ENCODE measurements at places on chromosomes 2 and 18.

GRCh38 chr2:191202209-191202721 is 42.9 kb upstream of the MYO1B start:
- peaks cover 28% of the 10 kb centered on the region for H3K4me1 ChIP-seq
- H3K4me3 ChIP-seq: no peak overlapping the region
- H3K27me3 ChIP-seq: no peaks in the 10 kb centered on the region
- H3K36me3 ChIP-seq: no peaks in the 10 kb centered on the region

GRCh38 chr2:134413430-134413829 is 159.6 kb downstream of the MGAT5 start:
- no peak overlapping the region for H3K4me3 ChIP-seq
- peaks cover 2% of the 10 kb centered on the region for H3K4me1 ChIP-seq
- DNase-seq: no peak

GRCh38 chr18:51506811-51507210 is 309.3 kb upstream of the MEX3C start:
- no peaks in the 10 kb centered on the region for H3K4me1 ChIP-seq
- H3K4me3 ChIP-seq: no peak overlapping the region
- H3K27ac ChIP-seq: no peak overlapping the region
- no peaks in the 10 kb centered on the region for H3K27me3 ChIP-seq
- H3K36me3 ChIP-seq: no peaks in the 10 kb centered on the region

- H3K4me3 ChIP-seq: no peak overlapping the region
- H3K36me3 ChIP-seq: no peaks in the 10 kb centered on the region
- no peaks in the 10 kb centered on the region for H3K4me1 ChIP-seq
- DNase-seq: no peak
- H3K27me3 ChIP-seq: no peaks in the 10 kb centered on the region
Measured at GRCh38 chr2:165079432-165079831, 124.1 kb upstream of the SLC38A11 start.

- no peak overlapping the region for H3K27ac ChIP-seq
- DNase-seq: no peak
- peaks cover 5% of the 10 kb centered on the region for H3K4me1 ChIP-seq
- no peaks in the 10 kb centered on the region for H3K27me3 ChIP-seq
Measured at GRCh38 chr2:127421871-127422558, 3.8 kb downstream of the PROC start.

DNA sequence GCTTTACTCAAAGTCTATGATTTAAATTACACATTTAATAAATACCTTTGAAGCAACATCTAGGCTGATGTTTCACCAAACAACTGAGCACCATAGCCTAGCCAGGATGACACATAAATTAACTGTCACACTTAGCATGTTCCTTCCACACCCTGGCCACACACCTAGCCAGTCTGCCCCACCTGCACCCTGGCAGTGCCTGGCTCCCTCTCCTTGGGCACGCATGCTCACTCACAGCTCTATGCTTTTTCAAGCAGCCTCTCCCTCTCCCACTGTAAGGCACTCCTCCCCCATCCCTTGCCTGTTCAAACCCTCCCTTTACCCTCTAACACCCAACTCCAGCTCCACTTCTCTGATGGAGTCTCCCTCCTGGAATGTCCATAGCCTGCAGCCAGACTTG is 357.6 kb upstream of the KLHL29 start:
- H3K27ac ChIP-seq: no peak overlapping the region
- H3K4me1 ChIP-seq: no peaks in the 10 kb centered on the region
- no peak overlapping the region for H3K4me3 ChIP-seq

DNA sequence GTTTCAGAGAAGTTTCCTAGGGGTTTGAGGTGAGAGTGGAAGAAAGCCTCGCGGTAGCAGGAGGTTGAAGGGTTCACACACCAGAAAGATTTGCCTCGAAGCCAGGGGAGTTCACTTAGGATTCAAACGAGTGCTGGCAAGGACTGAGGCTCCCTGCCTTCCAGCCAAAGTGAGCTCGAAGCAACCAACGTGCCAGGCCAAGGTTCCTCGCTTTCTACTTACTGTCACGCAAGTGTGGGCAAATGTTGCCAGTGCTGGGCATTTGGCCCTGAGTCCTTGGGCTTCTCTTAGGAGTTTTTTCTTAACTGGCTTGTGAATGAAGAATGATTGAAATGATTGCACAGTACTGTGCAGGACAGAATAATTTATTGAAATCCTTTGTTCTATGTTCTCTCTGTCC is 53.6 kb downstream of the TMEM178A start:
- H3K27ac ChIP-seq: no peak overlapping the region
- H3K27me3 ChIP-seq: no peaks in the 10 kb centered on the region

DNA sequence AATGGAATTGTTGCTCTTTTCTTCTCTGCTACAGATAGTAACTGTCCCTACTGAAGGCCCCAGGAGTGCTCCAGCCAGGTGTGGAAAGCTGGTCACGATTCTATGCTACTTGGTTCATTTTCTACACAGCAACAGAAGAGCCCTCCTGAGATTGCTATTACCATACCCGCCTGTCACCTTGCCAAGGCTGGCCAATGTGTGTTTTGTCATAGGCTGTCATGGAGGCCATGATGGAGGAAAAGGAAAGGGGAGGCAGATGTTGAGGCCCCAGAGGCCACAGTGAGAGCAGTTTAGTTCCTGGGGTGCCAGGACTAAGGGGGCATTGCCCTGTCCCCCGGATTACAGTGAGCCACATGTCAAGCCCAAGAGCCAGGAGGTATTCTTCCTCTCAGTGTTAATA is 952 bp downstream of the ELMOD3 start:
- peak overlapping the region; percentile 50 for H3K4me3 ChIP-seq
- H3K27ac ChIP-seq: peak overlapping the region; percentile 54
- H3K36me3 ChIP-seq: peaks cover 35% of the 10 kb centered on the region
- H3K27me3 ChIP-seq: no peaks in the 10 kb centered on the region

GRCh38 chr2:27154488-27154887 is 5.7 kb downstream of the TCF23 start:
- no peak overlapping the region for H3K27ac ChIP-seq
- H3K36me3 ChIP-seq: no peaks in the 10 kb centered on the region
- no peaks in the 10 kb centered on the region for H3K4me1 ChIP-seq
- no peak for DNase-seq
- H3K27me3 ChIP-seq: no peaks in the 10 kb centered on the region

DNA sequence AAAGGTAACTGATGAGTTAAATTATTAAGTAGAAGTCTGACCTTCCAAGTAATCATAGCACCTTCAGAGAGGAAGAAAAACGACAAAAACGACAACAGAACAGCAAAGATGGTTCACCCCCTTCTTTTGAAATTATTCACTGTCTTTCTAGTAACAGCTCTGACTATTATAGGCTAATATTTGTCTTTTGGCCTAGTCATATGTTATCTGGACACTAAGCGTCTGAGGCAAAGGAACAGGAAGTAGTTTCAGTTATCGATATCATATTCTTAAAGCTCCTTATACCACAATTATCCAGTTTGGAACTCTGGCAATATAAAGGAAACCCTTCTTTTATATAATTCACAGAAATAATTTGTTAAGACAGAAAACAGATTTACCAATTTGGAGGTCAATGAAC is 27.6 kb upstream of the SLC40A1 start:
- H3K4me3 ChIP-seq: no peak overlapping the region
- no peaks in the 10 kb centered on the region for H3K27me3 ChIP-seq
- no peak for DNase-seq
- H3K36me3 ChIP-seq: no peaks in the 10 kb centered on the region
- H3K4me1 ChIP-seq: peaks cover 4% of the 10 kb centered on the region
- no peak overlapping the region for H3K27ac ChIP-seq

- H3K4me3 ChIP-seq: no peak overlapping the region
- H3K36me3 ChIP-seq: no peaks in the 10 kb centered on the region
- no peaks in the 10 kb centered on the region for H3K27me3 ChIP-seq
- H3K27ac ChIP-seq: no peak overlapping the region
- no peak for DNase-seq
Measured at GRCh38 chr2:28958689-28959088, 22.4 kb upstream of the TOGARAM2 start.

- no peak overlapping the region for H3K27ac ChIP-seq
- H3K27me3 ChIP-seq: no peaks in the 10 kb centered on the region
- no peak for DNase-seq
- H3K4me1 ChIP-seq: no peaks in the 10 kb centered on the region
- H3K36me3 ChIP-seq: no peaks in the 10 kb centered on the region
Measured at GRCh38 chr18:50473881-50474280, 86.0 kb upstream of the MAPK4 start.

- H3K4me1 ChIP-seq: peaks cover 19% of the 10 kb centered on the region
- no peaks in the 10 kb centered on the region for H3K27me3 ChIP-seq
- H3K27ac ChIP-seq: peak overlapping the region; percentile 62
Measured at GRCh38 chr18:22436136-22436535, 18.4 kb upstream of the CTAGE1 start.

DNA sequence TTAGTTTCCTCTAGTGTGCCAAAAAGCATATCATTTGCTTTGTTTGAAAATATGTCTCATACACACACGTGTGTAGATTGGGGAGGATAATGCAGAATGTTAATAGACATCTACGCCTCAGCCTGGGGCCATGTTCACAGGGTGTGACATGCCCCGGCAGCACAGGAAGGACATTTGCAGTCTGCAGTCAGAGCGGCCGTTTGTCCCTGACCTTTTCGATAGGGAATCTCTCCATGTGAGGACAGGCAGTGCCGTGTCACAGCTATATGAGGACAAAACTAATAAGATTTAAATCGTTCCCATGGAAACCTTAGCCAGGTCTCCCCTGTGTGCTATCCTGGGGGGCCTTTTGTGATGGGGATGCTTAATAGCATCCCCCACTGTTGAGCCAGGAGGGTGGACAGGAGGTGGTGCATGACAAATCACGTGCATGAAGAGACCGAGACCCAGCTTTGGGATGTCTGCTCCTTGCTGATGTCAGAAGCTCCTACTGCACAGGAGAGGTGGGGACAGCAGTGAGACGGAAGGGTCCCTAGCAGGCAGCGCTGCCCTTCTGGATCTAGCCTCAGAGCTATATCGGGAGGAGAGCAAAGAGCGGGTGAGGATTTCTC is 100.6 kb downstream of the RNF144A start:
- H3K27ac ChIP-seq: no peak overlapping the region
- no peaks in the 10 kb centered on the region for H3K4me1 ChIP-seq
- no peak for DNase-seq
- no peaks in the 10 kb centered on the region for H3K36me3 ChIP-seq
- H3K4me3 ChIP-seq: no peak overlapping the region

DNA sequence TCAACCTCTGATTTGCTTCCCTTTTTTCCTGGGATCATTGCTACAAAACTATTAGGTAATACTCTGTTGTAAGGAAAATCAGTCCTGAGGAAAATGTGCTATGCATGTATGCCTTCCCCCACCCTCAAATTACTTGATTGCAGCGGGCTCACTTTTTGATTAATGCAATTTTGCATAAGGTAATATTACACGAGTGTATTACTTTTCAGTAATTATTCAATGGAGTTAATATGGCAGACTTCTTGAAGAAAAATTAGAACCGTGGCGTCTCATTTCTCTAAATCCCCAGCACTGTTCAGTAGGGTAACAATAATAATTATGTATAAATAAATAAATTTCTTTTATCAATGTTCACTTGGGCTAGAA is 527.6 kb upstream of the FANCL start:
- no peak overlapping the region for H3K27ac ChIP-seq
- no peak for DNase-seq
- H3K4me1 ChIP-seq: no peaks in the 10 kb centered on the region
- peaks cover 29% of the 10 kb centered on the region for H3K27me3 ChIP-seq
- no peaks in the 10 kb centered on the region for H3K36me3 ChIP-seq

DNA sequence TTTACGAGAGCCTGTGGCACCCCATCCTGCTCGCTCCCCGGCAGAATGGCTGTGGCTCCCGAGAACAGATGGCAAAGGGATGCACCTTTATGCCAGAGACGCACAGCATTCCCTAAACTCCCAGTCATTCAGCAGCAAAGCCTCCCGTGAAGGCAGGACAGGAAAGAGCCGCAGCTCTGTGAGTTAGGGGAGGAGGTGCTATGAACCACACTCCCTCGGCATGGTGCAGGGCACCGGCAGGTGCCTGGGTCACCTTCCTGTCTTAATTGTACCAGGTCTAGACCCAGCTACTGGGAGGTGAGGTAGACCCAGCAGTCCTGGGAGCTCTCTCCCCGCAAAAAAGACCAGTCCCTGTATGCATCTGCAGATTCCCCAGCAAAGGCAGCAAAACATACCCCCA is 149.8 kb downstream of the TWIST2 start:
- H3K27me3 ChIP-seq: no peaks in the 10 kb centered on the region
- no peak overlapping the region for H3K27ac ChIP-seq

DNA sequence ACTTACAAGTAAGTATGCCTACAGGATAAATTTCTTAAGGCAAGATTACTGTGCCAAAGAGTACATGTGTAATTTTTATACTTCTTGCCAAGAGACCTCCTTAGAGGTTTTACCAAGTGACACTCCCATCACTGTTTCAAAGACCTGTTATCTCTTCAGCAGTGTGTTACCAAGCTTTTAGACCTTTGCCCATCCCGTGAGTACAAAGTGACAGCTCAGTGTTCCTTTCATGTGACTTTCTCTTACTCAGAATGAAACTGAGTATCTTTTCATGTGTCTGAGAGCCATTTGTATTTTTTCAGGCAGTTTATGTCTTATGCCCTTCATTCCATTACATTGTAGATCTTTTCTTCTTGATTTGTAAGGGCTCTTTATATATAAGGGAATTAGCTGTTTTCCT is 287.5 kb upstream of the SALL3 start:
- H3K36me3 ChIP-seq: no peaks in the 10 kb centered on the region
- H3K4me1 ChIP-seq: no peaks in the 10 kb centered on the region
- no peaks in the 10 kb centered on the region for H3K27me3 ChIP-seq
- DNase-seq: no peak

DNA sequence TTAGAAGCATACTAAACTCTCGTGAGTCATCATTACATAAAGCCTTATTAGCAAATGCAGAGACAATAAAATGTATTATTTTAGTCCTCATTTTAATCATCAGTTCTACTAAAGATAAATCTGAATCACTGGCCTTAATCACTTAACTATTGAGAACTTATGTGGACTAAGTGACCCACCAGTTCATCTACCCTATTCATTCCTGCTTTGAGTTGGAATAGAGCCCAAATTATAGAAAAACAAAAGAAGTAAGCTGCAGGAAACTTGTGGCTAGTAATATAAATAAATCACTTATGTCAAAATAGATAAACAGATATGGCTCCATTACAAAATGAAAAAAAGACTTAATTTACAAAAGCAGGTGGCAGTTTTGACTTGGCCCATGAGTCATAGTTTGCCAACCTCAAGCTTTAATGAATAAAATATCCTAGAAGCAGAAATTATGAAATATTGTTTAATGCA is 851.8 kb upstream of the CRIM1 start:
- H3K4me1 ChIP-seq: peaks cover 16% of the 10 kb centered on the region
- H3K36me3 ChIP-seq: no peaks in the 10 kb centered on the region
- no peak for DNase-seq
- peak overlapping the region; percentile 49 for H3K27ac ChIP-seq

DNA sequence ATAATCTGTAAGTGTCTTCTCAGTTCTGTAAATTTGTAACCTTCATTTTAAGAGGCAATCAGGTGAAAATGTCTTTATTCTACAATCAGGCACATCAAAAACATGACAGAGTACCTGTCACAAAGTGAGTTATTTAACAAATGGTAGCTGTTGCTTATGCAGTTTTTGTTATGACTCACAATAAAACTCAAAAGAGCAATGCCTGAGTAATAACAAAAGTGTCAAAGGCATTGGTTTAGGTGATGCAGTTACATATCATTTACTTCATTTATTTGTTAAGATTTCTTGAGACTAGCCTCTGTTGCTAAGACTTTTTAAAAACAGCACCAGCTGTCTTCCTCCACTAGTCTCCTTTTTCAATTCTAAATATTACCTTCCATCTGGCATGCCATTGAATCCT is 177.8 kb downstream of the KIAA1328 start:
- H3K4me1 ChIP-seq: no peaks in the 10 kb centered on the region
- no peaks in the 10 kb centered on the region for H3K27me3 ChIP-seq
- H3K27ac ChIP-seq: no peak overlapping the region
- no peak for DNase-seq
- no peaks in the 10 kb centered on the region for H3K36me3 ChIP-seq

GRCh38 chr18:12879840-12880540 is 4.0 kb downstream of the PTPN2 start:
- peaks cover 15% of the 10 kb centered on the region for H3K4me1 ChIP-seq
- no peaks in the 10 kb centered on the region for H3K27me3 ChIP-seq
- DNase-seq: no peak
- H3K36me3 ChIP-seq: peaks cover 13% of the 10 kb centered on the region
- no peak overlapping the region for H3K4me3 ChIP-seq
